Activated CD4-positive, alpha-beta memory T cell treated with anti-CD3 and anti-CD28 coated beads for 36 hours (primary cell): ENCODE measurements at places on chromosomes 2 and 18. TPM values are rescaled to one million over a fixed set of nuclear protein-coding genes. Genes with fewer than 3 reads are reported as not detected.
A peak's percentile ranks its signal among the peaks of the same experiment; 100 is the strongest.

ZNF521 gene
- total RNA-seq: not detected

CRYGD gene
- not detected for total RNA-seq

SNORC gene
- 0.85 TPM for total RNA-seq

OR6B2 gene
- not detected for total RNA-seq

SLC16A14 gene
- 1.2 TPM for total RNA-seq

DNA sequence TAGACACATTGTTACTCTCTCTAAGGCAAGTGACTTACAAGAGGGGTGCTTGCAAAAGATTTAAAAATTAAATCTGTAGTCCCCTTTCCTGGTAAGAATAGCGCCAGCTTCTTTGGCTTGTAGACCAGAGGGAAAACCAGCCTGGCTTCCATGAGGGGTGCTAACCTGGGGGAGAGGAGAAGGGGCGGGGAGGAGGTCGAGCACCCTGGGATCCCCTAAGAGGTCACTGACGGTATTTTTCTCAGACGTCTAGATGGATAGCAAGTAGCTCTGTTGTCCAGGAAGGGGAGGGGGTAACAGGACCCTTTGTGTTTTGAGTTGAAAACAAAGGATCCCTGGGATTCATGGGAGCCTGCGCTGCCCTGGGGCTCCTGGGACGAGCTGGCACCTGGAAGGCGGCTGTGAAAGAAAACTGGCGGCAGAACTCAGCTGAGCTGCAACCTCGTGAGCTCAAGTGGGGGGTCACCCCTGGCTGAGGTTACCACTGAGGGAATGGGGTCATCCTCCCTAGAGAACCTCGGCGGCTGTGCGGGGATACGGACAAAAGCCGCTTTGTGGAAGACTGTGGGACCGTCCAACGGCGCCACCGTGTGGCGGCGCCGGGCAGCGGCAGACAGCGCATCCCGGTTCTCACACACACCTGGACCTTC is 37.8 kb upstream of the MRPL19 start:
- peak; percentile 64 for DNase-seq

GRCh38 chr2:26243470-26244308 is 743 bp downstream of the HADHA start:
- DNase-seq: no peak

DNA sequence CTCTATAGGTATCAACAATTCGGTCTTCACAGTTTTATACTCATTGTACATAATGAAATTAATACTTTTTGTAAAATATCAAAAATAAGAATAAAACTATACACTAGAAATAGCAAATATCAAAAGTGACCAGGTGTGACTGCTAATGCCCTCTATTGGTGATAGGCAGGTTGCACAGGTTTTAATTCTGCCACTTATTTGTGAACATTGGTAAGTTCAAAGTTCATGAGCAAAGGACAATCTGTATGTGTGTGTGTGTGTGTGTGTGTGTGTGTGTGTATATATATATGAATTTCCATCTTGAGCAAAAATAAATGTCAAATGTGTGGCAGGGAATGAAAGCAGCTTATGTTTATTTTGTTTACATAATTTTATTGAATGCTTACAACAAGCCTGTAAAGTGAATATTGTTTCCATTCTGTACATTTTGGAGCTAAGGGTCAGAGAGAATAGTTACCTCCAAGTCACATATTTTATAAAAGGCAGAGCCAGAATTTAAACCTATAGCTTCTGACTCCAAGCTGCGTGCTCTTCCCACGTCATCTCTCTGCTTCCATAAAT is 537.4 kb downstream of the CPS1 start:
- DNase-seq: no peak

GRCh38 chr18:46333431-46334135 is 229.4 kb downstream of the HAUS1 start:
- peak; percentile 26 for DNase-seq

GRCh38 chr18:55390898-55391297 is 197.1 kb downstream of the TCF4 start:
- DNase-seq: no peak

GRCh38 chr2:214587442-214587841 is 176.6 kb downstream of the VWC2L start:
- DNase-seq: no peak

DNA sequence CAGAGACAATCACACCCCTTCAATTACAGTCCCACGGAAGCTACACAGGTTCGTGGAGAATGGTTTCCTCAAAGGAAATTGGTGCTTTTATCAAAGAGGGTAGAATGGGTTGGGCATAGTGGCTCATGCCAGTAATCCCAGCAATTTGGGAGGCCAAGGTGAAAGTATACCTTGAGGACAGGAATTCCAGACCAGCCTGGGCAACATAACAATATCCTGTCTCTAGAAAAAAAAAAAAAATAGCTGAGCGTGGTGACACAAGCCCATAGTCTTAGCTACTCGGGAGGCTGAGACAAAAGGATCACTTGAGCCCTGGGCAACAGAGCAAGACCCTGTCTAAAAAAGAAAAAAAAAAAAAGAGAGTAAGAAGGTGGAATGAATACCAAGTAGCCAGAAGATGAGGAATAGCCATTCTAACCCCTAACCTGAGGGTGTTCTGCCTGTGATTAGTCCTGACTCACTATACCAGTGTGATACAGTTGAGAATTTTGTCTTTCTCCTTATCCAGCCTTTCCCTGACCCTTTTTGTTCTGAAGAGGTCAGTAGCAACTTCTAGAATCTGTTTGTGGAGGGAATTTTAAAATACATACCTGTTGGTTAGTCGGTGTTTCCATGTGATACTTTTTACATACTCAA is 283.2 kb downstream of the MREG start:
- no peak for DNase-seq

GRCh38 chr2:11270891-11271290 is 73.5 kb downstream of the ROCK2 start:
- DNase-seq: no peak

DNA sequence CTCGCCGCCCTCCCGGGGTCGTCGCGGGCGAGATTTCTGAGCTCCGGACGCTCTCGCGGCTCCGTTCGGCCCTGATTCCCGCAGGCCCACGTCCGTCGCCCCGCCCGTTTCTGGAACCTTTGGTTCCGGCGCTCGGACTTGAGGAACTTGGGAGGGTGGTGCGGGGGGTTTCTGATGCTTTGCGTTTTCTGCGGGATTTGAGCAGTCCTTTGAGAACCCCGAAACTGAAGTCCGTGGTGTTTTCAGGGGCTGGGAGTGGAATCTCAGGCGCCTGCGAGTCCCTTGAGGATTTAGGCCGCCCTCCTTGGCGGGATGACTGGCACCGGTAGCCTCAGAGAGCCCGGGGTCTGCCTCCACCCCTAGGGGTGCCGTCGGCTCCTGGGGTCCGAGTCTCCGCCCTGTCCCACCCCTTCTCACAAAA is 336 bp downstream of the THNSL2 start:
- no peak for DNase-seq

- DNase-seq: no peak
These were observed 1.0 kb downstream of the ALKAL2 start for GRCh38 chr2:286774-287392.

DNA sequence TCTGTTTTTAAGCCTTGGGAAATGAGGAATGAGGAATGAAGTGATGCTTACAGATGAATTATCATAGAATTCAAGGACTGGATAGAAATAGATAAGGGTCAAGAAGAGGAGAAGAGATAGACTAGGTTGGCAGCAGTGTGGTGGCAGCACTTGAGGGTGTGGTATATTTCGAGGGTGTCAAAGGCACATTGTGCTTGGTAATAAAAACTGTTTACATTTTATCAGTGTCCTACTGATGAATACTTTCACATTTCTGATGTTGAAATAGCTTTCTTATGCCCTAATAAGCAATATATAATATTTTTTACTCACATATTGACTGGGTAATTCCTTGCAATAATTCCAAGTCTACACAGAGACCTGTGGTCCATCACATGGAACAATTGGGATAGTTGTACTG is 3.4 kb downstream of the TFPI start:
- DNase-seq: no peak

GRCh38 chr2:124542932-124543640 is 518.0 kb downstream of the CNTNAP5 start:
- DNase-seq: no peak
